Fibroblast of skin of back (primary cell): ENCODE measurements at places on chromosomes 12 and 14.

DNA sequence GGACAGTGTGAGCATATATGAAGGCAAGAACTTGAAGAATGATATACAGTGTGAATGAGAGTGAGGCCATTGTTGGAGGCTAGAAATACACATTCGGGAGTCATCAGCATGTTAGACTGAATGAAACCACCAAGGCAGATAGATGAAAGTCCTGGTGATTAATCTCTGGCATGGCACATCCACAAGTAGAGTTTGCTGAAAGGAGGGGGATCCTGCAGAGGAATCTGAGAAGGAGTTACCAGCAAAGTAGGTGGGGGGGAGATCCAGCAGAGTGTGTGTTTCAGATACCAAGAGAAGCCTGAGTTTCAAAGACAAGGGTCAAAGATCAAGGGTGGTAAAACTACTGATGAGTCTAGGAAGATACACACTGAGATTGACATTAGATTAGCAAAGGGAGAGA lies 426.7 kb upstream of the DCN start:
- no peak for DNase-seq

DNA sequence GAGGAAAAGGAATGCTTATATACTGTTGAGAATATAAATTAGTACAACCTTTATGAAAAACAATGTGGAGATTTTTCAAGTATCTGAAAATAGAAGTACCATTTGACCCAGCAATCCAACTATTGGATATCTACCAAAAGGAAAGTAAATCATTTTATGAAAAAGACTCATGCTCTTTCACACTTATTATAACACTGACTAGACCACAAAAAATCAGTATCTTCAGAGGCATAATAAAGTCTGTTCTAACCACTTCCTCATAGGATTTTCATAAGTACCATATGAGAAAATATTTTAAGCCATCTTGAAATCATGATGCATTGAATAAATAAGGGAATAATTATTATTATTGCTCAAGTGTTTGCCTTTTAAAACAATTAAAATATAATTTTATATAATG lies 90.8 kb downstream of the SLCO1B1 start:
- no peak for DNase-seq

DNA sequence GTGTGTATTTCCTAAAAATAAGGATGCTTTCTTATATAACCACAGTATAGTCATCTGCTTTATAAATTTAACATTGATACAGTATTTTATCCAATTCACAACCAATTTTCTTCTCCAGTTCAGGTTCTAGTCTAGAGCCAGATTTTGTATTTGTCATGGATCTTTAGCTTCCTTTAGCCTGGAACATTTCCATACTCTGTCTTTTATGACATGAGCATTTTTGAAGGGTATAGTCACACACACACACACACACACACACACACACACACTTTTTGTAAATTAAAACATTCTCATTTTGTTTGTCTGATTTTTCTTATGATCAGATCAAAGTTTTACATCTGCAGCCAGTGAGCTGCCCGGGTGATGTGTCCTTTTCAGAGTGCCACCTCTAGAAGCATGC lies 25.4 kb downstream of the CGRRF1 start:
- DNase-seq, result peak; percentile 12

GRCh38 chr12:123395236-123395635 lies 11.3 kb downstream of the KMT5A start:
- DNase-seq, result no peak

DNA sequence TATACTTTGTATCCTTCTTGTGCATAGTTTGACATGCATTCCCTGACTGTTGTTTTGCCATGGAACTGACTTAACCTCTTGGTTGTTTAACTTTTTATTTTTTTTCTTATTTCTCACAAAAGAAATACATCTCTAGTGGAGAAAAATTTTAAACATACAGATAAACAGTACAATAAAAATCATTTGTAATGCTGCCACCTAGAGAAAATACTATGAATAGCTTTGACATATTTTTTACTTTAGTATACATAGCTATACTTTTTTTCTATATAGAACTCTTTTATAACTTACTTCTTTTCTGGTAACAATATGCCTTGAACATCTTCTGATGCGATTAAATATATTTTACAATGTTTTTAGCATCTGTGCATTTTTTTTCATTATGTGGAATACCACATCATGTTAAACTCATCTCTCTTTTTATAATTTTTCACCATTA lies 184.5 kb downstream of the AKAP6 start:
- peak; percentile 64 for DNase-seq

- no peak for DNase-seq
These were observed 67.6 kb downstream of the KIF21A start for GRCh38 chr12:39375206-39375808.

DNA sequence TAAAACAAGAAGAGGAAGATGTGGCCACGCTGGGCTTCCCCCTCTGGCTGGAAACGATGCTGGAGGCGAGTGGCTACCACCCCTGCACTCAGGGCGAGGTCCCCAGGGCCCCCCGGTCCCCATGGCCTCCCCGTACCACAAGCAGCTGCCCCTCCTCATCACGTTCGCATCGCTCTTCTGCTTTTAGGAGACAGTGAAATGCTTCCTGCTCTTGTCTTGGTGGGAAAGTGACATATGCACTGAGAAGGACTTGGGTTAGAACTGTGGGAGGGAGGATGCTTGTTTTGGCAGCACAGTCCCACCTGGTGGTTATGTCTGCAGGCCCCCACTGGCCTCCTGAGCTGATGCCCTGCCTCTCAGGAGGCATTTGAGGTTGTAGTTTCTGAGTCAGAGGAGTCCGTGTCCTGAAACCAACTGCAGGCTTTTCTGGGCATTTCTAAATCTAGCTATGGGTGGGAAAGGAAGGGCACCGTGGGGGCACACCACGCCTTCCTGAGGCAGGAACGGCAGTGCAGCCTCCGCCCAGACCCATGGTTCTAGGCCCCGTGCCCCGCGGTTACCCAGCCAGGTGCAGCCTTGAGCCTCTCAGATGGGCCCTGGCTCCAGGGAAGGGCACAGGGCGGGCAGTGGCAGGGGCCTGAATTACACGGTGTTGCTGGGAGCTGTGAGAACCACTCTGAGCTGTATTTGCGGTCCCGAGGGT lies 139.3 kb downstream of the ADGRD1 start:
- DNase-seq, result no peak

- DNase-seq, result no peak
These were observed 325.8 kb downstream of the RPL10L start for GRCh38 chr14:46325777-46326176.

DNA sequence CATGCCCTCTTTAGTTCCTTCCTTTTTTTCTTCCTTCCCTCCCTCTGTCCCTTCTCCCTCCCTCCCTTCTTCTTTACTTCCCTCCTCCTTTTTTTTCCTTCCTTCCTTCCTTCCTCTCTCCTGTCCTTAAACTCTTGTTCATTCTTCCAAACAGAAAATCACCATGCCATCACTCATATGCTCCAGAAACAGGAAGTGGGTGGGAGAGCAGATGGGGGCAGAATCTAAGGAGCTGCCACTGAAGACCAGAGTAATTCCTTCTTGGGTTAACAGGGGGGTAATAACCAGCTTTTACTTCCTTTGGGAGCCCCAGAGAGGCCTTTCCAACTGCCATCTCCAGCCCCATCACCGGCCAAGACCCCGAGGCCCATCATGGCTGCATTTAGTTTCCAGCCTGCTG lies 51.2 kb downstream of the SVOP start:
- DNase-seq, result no peak

GRCh38 chr12:116266168-116266601 lies 11.3 kb downstream of the MED13L start:
- peak; percentile 40 for DNase-seq

DNA sequence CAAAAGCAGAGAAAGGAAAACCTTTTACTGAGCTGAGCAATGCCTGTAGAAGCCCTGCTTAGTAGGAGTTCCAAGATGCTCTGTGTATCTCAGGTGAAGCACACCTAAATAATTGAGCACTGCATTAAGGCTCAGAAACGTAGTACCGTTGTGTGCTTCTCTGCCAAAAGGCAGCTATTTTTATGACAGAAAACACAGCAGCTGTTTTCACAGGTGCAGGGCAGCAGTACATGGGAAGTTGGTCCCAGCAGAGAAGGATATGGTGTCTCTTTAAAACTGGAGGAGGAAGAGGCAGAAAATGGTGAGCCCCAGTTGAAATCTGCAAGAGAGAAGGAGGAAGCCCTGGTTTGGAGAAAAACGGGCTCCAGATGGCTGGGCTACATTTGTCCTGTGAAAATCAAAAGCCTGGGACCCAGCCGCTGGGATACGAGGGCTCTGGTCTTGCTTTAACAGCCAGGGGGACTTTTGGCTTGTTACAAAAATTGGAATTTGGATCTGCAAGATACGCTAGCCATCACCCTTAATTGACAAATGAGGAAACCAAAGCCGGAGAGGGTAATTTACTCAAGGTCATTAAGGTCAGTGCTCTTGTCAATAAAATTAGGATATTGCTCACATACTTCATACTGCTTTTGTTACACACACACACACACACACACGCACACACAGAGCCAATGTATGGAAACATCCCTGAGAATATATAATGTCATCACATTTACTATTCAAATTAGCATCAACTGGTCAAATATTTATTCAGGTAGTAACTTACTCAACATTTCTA lies 27.3 kb downstream of the SPRING1 start:
- DNase-seq, result no peak

DNA sequence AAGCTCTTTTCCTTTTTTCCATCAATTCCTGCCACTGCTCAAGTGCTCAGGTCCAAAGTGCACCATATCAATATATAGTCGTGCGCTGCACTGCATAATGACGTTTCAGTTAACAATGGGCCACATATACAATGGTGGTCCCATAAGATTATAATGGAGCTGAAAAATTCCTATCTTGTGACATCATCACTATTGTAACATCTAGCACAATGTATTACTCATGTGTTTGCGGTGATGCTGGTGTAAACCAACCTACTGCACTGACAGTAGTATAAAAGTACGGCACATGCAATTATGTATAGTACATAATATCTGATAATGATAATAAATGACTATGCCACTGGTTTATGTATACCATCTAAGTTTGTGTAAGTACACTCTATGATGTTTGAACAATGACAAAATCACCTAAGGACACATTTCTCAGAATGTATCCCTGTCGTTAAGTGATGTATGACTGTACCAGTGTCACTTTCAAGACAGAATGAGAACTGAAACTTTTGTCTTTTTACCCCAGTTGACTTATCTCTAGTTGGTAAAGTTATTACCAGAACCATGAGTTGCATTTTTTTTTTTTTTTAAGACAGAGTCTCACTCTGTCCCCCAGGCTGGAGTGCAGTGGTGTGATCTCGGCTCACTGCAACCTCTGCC lies 53.7 kb upstream of the INSM2 start:
- DNase-seq, result peak; percentile 8

DNA sequence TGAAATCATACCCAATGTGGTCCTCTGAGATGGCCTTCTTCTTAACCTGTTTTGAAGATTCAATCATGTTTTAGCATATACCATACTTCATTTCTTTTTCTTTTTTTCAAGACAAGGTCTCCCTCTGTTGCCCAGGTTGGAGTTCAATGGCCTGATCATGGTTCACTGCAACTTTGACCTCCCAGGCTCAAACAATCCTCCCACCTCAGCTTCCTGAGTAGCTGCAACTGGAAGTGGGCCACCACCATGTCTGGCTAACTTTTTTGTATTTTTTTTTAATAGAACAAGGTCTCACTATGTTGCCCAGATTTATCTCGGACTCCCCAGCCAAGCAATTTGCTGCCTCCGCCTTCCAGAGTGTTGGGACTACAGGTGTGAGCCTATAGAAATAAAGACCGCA lies 30.4 kb downstream of the SOAT2 start:
- DNase-seq, result no peak

GRCh38 chr12:124553862-124554428 lies 13.5 kb downstream of the NCOR2 start:
- no peak for DNase-seq

- no peak for DNase-seq
These were observed 5.2 kb downstream of the GSKIP start for GRCh38 chr14:96368534-96368933.

- DNase-seq, result no peak
These were observed 309.4 kb downstream of the BTG1 start for GRCh38 chr12:91836264-91836663.

DNA sequence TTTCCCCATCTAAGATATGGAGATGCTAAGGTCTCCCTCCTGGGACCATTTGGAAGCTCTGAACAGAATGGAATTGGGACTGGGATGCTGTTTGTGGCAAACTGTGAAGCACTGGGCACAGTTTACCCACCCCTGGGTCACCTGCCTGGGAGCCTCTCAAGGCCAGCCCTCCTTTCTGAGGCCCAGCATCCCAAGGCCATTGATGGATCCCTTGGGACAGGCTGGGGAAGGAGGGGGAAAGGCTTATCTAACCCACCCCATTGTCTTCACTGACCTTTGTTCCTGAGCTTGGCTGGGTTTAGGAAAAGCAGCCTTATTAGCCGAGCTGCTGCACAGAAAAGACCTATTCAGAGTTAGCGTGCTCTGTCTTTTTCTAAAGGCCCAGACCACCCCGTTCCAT lies 5.2 kb downstream of the CCDC85C start:
- no peak for DNase-seq

- peak; percentile 42 for DNase-seq
These were observed 17.6 kb upstream of the EID3 start for GRCh38 chr12:104285740-104286515.

- DNase-seq, result no peak
These were observed 86.4 kb upstream of the NOS1 start for GRCh38 chr12:117447665-117448366.

GRCh38 chr14:77902811-77903210 lies 102.9 kb downstream of the ADCK1 start:
- DNase-seq, result no peak

- no peak for DNase-seq
These were observed 44.8 kb downstream of the FBXW8 start for GRCh38 chr12:116955382-116956021.

GRCh38 chr12:89353823-89354611 lies 1.7 kb upstream of the DUSP6 start:
- peak; percentile 77 for DNase-seq

DNA sequence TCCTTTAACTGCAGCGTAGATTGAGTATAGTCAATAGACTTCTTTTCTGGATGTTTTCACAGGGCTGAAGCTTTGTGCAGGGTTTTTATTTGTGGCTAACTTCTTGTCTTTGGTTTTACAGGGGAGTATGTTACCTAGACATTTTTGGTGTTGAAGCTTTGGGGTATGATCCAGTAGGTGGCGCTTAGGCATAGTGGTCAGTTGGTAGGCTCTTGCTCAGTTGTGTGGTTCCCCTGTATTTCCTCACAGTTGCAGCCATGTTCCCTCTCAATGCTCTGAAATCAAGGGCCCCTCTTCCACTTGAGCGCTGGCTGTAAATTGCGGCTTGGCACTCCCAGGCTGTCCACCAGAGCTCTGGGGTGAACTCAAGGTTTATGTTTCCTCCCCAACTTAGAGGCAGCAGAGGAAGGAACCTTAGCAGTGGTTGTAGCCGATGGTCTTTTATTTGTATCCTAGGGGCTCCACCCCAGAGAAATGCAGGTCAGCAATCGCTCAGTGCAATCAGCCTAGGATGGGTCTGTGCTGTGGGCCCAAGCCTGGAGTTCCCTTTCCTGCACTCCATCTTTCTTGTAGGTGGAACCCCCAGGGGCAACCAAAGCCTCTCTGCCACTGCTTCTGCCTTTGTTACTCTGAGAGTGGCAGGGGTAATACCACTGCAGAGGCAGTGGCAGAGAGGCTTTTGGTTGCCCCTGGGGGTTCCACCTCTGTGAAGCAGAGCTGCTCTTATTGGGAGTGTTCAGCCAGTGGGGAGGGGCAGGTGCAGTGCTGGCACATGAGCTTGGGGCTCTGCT lies 55.1 kb downstream of the CMAS start:
- DNase-seq, result peak; percentile 55

- no peak for DNase-seq
These were observed 117.9 kb upstream of the MAP1LC3B2 start for GRCh38 chr12:116441292-116441691.
